Ureter (tissue), 1 donor: ENCODE measurements at places on chromosomes 7 and 10. TPM values are rescaled to one million over a fixed set of nuclear protein-coding genes. Genes with fewer than 3 reads are reported as not detected.

TMEM270 gene
- not detected for total RNA-seq

RBM20 gene
- 0.68 TPM for total RNA-seq

MEOX2 gene
- 5.6 TPM for total RNA-seq

DNA sequence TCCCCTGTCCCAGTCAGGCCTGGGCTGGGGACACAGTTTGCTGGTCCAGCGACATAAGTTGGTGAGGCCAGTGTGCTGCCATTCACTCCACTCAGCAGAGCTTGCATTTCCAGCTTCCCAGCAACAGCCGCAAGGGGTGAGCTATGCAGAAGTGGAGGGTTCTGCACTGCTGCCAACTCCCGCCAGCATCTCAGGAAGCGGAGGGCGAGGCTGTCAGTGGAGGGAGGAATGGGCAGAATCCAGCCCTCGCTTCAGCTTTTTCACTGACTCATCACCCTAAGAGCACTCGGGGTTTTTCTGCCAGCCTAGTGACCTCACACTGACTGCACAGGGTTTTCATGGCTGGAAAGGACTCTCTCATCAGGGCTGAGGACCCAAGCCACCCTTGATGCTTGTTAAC, 625.1 kb upstream of the MKI67 start:
- no peak for DNase-seq

GRCh38 chr10:51651063-51651462, 48.3 kb downstream of the CSTF2T start:
- DNase-seq: no peak

GRCh38 chr10:67788028-67788886, 49.7 kb downstream of the DNAJC12 start:
- peak; percentile 51 for DNase-seq

EPO gene
- 0.68 TPM for total RNA-seq

BTRC gene
- 30.9 TPM for total RNA-seq

OR2A7 gene
- total RNA-seq: 10.8 TPM

- no peak for DNase-seq
These were observed 281.5 kb downstream of the GRID1 start for GRCh38 chr10:86085136-86085535.

DNA sequence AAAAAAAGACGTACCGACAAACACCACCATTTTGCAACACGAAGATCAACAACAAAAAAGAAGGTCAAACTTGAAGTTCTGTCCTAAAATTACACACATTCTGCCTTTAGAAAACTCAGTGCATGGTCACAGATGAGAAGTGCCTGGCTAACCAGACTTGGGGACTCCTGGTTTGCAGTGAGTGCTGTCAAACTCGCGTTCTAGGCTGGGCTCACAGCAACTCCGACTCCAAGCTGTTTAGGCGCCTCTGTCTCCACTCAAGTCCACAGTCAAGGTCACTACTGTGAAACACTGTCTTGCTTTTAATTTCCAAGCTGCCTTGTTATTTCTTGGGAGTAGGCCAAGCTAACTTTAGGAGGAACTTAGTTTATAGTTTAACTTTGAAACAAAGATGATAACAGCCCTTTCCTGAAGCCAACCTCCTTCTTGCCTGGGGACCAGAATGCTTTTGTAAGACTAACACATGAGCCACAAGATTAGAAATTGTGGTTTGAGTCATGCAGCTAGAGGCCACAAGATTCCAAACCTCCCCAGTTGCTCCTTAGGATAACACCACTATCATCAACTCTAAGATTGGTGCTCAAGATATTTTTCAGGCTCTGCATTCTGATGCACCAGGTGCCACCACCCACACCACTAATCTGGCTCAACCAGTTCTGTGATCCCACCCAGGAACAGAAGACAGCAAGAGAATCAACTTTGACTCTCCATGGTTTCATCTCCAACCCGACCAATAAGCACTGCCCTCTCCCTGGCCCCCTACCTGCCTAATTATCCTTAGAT, 1.1 kb upstream of the DNAAF5 start:
- peak; percentile 32 for DNase-seq

GRCh38 chr10:73965890-73966768, 31.8 kb upstream of the VCL start:
- peak; percentile 86 for DNase-seq

DNA sequence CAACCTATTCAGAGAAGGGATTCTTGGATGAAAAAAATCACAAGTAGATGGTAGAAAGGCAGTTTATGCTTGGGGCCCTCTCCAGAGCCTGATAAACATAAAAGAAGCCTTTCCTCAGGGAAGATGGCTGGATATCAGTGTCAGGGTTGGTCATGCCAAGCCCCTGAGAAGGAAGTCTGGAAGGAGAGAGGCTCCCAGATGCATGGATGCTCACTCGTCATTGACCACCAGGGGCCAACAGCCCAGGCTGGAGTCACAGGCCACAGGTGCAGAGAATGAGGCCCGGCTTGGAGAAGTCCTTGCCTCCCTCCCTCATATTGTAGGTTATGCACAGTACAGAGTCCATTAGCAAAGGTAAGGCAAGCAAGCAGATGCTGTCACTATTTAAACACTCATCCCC, 506.7 kb downstream of the GRID1 start:
- DNase-seq: no peak

GRCh38 chr10:44993226-44993921, 7.3 kb upstream of the ZNF22 start:
- no peak for DNase-seq

DNA sequence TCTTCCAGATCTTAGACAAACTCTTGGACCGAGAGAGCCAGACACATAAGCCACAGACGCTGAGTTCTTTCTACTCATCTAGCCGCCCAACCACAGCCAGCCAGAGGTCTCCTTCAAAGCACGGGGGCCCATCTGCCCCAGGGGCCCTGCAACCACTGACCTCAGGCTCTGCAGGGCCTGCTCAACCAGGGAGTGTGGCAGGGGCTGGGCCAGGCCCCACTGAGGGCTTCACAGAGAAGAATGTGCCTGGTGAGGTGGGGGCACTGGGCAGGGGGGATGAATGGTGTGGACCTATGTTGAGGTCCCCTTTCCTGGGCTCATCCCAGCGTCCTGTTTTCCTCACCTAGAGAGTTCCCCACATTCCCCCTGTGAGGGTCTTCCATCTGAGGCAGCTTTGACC, 11.4 kb downstream of the ZSWIM8 start:
- DNase-seq: no peak

TBXAS1 gene
- total RNA-seq: 13.0 TPM

DNA sequence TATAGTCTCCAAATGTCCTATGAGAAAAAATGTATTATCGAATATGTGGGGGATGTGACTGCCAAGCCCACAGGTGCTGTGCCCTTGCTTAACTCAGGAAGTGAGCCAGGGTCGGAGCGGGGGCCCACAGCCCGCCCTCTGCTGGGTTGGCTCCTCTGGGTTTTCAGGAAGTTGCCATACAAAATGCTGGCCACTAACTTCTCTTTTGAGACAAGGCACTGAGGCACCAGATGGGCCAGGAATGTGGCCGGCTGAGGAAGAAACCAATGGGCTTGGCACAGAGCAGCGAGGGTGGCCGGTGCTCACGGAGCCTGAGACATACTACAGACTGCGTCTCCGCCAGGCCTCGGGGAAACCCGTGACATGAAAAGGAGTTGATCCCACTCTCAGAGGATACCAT, 58.9 kb downstream of the FAM53B start:
- DNase-seq: no peak

DNA sequence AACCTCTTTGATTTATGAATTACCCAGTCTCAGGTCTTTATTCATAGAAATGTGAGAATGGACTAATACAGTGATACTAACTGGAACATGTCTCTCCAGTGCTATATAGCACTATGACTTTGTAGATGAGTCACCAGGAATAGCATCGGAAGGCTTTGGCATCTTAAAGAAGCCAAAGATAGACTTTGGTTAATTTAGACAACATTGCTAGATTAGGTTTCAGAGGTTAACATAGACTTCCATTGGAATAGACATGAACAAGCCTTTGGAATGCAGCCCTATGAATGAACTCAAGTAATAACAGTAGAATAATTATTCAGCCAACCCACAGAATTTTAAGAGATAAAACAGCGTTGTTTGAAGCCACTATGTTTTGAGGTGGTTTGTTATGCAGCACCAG, 169.2 kb downstream of the HGF start:
- no peak for DNase-seq

GRCh38 chr10:29078919-29079318, 210.0 kb upstream of the LYZL1 start:
- DNase-seq: no peak

DNA sequence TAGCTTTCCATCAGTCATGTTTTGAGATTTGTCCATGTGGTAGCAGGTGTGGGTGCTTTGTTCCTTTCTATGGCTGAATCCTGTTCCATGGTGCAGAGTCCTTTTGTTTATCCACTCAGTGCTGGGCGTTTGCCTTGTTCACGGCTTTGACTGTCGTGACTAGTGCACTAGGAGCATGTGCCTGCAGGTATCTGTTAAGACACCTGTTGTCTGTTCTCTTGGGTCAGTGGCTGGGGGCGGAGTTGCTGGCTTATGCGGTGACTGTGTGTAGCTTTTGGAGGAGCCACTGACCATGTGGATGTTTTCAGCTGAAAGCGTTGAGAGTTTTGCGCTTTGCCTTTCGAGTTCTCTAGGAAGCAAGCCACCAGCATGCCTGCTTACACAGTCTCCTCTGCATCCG, 573.1 kb upstream of the FOXK1 start:
- no peak for DNase-seq

- no peak for DNase-seq
These were observed 73.5 kb upstream of the GLCCI1 start for GRCh38 chr7:7895004-7895650.

DNA sequence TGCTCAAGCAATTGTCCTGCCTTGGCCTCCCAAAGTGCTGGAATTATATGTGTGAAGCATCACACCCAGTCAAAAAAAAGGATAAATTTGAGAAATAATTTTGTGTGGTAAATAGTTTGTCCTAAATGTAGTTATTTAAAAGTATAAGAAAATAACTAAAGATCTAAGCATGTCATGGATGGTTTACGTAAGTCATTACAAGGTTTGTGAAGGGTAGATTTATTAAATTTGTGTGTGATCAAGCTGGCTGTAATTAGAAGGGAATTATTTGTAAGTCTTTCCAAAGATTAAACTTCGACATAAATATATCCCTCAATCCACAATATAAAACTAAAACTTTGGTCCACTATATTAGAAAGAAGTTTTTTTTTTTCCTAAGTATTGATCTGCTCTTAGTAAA, 28.6 kb downstream of the ORC5 start:
- no peak for DNase-seq

GRCh38 chr7:15989194-15989593, 302.7 kb upstream of the MEOX2 start:
- DNase-seq: no peak
